Left kidney (tissue), 8 donors: ENCODE measurements at places on chromosomes 4 and X.
A peak's percentile ranks its signal among the peaks of the same experiment; 100 is the strongest.

DNA sequence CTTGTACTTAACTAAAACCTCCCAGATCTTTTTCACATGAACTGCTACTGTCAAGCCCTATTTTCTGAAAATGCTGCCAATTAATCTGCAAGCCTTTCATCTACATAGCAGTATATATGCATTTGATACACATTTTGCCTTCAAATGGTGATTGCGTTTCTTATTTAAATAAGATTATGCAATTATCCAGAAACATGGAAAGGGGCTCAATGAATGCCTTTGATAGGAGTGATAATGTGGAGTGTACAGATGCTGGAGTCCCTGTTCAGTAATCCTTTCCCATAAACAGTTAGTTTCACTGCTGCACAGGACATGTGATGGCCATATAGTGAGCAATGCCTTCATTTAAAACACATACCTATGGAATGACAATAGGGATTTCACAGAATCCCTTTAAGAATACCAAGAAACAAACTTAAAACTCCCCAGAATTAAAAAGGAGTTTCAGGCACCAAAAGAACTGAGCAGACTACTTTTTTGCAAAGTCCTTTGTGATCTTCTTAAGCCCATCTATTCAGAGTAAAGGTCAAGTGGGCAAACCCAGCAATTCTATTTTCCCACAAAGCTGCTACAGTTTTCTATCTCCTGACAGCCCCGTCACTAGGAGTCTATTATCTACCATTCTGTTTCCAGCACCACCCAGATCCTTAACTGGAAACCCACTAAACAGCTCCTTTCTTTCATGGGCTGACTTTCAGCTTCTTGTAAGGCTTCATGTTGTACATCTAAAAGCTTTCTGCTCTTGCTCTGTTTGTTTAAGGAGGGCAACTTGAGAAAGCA is 120.3 kb downstream of the UNC5C start:
- DNase-seq: no peak

- DNase-seq: no peak
Observed at GRCh38 chr4:56211202-56211601, 176.1 kb downstream of the AASDH start.

DNA sequence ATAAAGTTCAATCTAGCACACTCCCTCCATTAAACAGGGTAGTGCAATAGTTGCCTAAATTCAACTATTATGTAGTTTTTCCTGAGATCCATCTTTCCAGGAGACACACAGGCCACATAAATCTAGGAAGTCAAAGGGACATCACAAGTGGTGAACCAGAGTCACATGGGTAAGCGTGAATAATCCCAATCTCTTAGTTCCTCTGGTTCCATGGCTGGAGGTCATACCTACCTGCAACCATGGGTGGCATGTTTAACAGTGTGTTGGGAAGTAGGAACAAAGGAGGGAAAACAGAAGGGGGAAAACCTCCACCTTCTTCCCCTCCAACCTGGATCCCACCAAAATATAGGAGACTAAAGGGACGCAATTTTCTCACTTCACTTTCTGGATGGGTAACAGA is 2651.6 kb downstream of the ARAP2 start:
- DNase-seq: no peak

DNA sequence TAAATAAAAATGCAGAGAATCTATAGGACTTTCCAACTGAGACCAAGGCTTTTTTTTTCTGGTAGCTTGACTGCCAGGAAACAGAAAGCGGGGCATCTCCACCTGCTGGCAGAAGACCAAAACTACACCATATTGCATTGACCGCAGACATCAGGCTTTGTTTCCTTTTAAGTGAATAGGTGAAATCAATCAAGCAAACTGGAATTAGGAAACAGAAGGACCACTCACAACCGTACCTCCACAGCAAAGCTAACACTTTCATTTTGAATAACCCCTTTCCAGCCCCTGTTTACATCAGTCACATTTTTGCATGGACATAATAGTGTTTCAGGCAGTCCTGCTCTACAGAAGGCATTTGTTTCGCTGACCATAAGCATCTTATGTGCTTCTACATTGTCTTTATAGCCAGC is 218.2 kb downstream of the IDS start:
- DNase-seq: peak; percentile 55

DNA sequence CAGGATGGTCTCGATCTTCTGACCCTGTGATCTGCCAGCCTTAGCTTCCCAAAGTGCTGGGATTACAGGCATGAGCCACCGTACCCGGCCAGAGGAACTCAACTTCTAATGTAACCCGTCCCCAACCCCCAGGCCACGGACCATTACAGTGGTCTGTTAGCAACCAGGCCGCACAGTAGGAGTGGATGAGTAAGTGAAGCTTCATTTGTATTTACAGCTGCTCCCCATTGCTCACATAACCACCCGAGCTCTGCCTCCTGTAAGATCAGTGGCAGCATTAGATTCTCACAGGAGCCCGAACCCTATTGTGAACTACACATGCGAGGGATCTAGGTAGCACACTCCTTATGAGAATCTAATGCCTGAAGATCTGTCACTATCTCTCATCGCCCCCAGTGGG is 119.6 kb downstream of the SHROOM3 start:
- no peak for DNase-seq

- no peak for DNase-seq
Observed at GRCh38 chrX:154419688-154420401, 8.5 kb downstream of the TAFAZZIN start.

GRCh38 chrX:140132937-140133336 is 167.6 kb upstream of the CXorf66 start:
- no peak for DNase-seq

DNA sequence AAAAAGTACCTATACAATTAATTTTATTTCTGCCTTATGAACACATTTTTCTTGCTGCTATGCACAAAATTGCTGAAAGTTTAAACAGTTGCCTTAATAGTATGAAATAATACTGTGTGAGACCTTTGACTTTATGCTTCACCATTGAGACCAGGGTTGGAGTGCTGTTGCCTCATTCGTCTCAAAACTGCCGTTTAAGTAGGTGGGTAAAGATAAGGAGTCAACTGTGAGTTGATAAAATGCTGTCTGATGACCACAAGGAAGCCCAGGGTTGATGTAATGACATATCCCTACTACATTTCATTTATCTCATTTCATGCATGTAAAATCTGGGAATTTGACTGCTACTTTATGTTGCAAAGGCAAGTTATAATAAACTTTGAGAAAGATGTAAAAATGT is 23.4 kb downstream of the STK26 start:
- DNase-seq: no peak

DNA sequence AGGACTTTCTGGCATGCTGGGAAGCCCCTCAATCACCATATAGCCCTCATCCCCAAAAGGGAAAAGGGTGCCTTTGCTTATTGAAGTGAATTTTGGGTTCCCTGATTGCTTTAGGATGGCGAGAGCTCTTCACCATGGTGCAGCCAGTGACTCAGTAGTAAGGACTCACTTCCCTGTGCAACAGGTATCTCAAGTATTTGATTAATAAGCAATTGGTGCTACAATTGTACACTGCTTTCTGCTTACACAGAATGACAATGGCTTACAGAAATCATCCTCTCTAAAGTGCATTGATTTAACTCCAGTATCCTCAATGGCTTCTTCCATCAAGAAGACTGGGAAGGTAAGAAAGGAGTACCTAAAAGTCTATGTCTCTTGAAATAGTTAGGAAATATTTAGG is 143.7 kb upstream of the SMIM10 start:
- no peak for DNase-seq

- no peak for DNase-seq
Observed at GRCh38 chr4:25011135-25011866, 19.4 kb downstream of the LGI2 start.

DNA sequence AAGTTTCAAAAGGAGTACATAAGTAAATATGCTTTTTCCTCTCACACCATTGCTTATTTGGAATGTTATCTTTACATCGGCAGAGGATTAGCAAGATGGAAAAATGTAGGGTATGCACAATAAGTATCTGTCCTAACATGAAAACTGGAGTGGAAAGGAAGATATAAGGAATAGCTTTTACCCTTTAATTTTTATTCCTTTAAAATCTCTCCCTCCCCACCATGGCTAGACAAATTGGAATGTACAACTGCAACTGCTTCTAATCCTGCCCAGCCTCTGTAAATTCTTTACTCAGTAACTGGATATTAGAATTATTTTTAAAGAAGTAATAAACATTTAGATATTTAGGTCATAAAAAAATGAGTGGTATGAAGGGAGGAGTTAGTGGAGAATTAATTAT is 171.5 kb downstream of the PCDH18 start:
- DNase-seq: no peak

GRCh38 chr4:20679951-20680350 is 20.3 kb upstream of the PACRGL start:
- DNase-seq: no peak

GRCh38 chr4:14478504-14478903 is 523.8 kb upstream of the CPEB2 start:
- DNase-seq: no peak

DNA sequence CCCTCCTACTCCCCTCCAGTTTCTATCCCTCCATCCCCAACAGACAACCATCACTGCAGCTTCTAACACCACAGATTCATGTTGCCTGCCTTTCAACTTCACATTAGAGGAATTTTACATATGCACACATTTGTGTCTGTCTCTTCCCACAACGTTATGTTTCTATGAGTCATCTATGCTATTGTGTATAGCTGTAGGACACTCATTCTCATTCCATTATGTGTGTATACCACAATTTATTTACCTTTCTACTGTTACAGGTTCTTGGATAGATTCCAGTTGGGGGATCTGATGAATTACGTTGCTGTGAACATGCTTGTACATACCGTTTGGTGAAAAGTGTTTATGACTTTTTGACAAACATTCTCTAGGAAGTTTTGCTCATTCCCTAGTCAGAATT is 58.8 kb upstream of the TRPC3 start:
- no peak for DNase-seq

DNA sequence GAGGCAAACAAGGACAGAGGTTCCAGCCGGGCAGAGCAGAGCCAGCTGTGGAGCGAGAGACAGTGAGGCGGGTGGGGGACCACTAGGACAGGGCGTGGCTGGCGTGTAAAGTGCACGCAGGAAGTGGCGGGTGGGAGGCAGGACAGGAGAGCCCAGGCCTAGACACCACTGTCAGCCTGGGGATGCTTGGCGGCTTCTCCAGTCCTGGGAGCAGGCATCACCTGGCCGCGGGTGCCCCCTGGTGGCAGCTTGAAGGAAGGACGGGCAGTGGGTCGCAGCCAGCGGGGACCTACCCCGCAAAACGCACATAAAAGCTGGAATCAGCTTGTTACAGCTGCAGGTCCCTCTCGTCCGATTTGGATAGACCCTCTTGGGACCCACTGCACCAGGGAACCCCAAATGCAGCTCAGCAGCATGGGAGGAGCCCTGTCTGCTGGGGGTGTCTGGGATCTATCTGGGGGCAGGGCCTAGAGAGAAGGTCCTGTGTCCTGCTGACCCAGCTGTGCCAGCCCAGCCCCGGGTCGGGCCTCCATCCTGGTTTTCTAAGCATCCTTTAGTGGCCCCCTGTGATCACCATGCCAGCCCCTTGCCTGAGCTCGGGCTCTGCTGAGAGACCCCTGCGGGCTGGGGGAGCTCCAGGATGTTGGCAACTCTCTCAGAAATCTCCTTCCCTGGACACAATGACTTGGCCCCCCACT is 57.7 kb downstream of the WFS1 start:
- DNase-seq: no peak

GRCh38 chrX:2784026-2784425 is 32.2 kb downstream of the XG start:
- DNase-seq: no peak

- DNase-seq: peak; percentile 74
Observed at GRCh38 chr4:8472689-8473197, 32.2 kb downstream of the TRMT44 start.

DNA sequence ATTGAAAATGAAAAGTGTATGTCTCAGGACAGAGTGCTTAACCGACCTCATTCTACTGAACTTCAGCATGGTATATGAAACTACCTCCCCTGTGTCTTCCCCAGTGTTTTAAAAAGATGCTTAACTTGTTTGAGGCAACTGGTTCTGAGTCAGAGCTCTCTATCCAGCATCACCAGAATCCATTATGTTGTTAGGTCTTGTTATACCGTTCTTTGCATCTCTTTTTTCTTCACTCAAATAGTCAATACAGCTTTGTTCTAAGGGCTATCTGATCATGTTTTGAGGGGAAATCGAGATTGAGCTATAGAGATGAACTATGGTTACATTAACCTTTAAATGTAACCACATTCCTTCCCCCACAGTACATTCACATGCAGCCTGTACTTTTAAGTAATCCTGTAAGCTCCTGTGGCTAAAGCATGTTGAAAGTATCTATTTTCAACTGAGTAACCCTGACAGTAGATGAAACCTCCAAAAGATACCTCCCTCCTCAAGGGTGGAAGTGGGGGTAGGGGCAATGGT is 514.4 kb downstream of the RPA4 start:
- DNase-seq: no peak

DNA sequence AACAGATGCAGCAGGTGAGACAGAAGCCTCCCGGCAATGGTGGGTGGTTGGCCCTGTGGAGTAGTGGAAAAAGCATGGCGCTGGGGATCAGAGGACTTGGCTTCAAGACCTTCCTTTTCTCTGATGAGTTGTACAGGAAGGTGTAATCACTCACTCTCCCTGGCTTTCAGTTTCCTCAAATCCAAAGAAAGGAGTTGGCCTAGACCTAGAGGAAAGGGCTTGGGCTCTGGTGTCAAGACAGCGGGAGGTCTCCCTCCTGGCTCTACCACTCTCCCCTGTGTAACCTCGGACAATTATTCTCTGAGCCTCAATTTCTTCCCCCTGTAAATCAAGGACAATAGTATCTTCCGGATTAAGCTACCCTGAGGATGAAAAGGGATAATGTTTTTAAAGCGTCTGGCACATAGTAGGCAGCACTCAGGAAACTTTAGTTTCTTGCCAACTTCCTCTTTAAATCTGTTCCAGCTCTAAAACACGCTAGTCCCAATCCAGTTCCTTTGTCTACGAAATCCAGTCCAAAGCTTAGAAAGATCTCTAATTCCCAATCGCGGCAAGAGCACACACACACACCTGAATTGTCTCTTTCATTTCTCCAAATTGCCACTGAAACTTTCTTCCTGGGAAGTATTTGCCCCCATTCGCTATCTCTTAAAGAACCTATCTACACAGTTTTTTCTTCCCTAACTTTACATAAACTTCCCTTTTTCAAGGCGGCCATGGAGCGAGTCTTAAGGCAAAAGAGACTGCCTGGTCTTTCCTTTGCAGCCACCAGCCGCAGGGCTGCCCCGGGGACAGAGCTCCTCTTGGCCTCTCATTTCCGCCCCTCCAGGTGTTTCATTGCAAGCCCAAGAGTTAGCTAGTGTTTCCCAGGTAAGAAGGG is 29.9 kb upstream of the GPC4 start:
- peak; percentile 35 for DNase-seq

- DNase-seq: no peak
Observed at GRCh38 chr4:71687056-71687455, 96.8 kb downstream of the GC start.
